ENCODE measurements at places on chromosomes 5 and 9. TPM values are rescaled to one million over a fixed set of nuclear protein-coding genes. Genes with fewer than 3 reads are reported as not detected.

DNA sequence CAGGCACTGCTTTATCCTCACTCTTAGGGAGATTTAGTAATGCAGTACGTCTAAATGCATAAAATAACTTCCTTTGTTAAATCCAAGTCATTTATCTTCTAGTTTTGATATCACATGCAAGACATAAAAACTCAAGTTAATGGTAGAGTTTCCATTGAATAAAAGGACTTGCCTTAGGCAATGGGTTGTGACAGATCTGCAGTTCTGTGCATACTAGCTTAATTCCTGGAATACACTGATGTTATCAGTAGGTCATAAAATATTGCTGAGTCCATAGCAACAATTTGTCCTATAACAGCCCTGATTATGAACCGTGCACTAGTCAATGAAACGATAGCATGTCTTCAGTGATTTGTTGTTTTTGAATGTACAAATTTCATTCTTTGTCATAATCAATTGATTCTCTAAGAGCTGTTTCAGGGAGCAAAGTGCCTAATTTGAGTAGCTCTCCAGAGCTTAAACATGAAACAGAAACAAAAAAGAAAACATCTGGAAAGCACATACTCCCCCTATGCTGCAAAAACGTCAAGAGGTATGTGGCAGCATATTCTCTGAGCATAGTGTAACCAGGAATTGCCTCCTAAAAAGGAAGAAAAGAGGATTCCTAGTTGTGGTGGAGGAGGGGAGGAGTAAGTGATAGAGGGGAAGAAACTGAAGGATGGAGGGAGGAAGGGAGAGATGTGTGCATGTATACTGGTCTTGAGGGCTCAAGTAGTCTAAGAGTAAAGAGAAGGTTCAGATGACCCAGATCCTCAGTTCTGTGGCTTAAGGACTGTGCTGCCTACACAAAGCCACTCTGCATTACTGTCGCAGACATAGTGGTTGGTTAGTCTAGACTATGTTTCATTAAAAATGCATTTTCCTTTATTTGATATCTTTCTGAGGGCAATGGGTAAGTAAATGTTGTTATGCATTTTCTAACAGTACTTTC, 589.2 kb downstream of the PRR16 start:
- no peak overlapping the region for H3K4me3 ChIP-seq
- H3K27me3 ChIP-seq = no peaks in the 10 kb centered on the region
- no peak for DNase-seq
- H3K27ac ChIP-seq = no peak overlapping the region

GRCh38 chr5:157983906-157984551, 125.1 kb upstream of the CLINT1 start:
- DNase-seq = no peak
- no peaks in the 10 kb centered on the region for H3K4me1 ChIP-seq
- H3K4me3 ChIP-seq = no peak overlapping the region
- no peaks in the 10 kb centered on the region for H3K36me3 ChIP-seq
- H3K27me3 ChIP-seq = no peaks in the 10 kb centered on the region

DNA sequence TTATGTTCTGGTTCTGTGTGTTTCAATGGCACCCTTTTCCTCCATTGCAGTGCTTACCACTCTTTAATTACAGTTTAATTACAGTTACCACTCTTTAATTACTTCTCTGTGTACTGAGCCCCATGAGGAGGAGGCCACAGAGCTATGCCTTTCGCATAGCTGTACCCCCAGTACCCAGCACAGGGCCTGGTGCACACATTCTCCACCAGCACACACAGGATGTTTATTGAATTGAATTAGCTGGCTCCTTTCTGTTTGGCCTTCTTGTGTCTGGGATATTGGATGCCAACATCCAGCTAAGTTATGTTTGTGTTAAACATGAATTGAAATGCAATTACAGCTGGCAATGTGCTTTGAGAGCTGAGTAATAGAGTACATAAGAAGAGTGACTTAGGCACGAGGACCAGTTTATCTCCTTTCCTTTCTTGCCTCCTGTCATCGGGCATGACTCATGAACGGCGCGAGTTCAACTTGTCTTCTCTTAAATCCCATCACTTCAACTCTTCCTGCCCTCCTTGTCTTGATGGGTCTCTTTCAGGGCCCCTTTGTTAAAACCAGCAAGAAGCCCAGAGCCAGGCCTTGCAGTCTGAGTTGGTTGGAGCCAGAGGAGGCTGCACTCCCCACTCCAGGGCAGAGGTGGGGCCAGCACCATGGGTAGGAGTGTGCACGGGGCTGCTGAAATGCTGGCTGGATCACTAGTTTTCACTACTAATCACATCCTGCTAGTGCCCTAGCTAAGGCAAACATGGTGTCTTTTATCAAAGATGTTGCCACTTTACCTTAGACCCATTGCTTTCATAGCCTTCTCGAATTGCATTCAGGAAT, 37.4 kb downstream of the MVB12B start:
- H3K4me1 ChIP-seq = no peaks in the 10 kb centered on the region
- no peak overlapping the region for H3K4me3 ChIP-seq
- no peaks in the 10 kb centered on the region for H3K36me3 ChIP-seq
- no peaks in the 10 kb centered on the region for H3K27me3 ChIP-seq
- no peak overlapping the region for H3K27ac ChIP-seq

- H3K27ac ChIP-seq = no peak overlapping the region
- H3K4me3 ChIP-seq = no peak overlapping the region
- H3K27me3 ChIP-seq = no peaks in the 10 kb centered on the region
- DNase-seq = no peak
These were observed 1215.7 kb downstream of the MAT2B start for GRCh38 chr5:164721116-164721515.

DNA sequence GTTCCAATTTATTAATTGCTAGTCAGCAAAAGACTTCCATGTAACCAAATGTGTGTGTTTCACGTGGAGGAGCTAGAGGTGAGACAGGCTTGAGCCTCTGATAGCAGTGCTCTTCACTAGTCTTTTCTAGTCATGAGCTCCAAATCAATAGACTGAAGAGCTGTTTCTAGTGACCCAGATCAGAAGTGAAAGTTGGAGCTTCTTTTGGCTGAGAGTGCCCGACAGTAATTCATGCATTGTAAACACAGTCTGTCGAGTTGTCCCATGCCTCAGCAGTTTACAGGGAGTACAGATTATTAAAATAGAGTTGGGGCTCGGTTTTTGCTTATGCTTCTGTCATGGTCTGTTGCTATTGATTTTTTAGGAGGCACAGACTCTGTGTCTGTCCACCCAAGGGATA, 793.1 kb downstream of the DTWD2 start:
- H3K4me1 ChIP-seq = peaks cover 7% of the 10 kb centered on the region
- no peak for DNase-seq
- no peaks in the 10 kb centered on the region for H3K36me3 ChIP-seq
- no peak overlapping the region for H3K27ac ChIP-seq
- no peak overlapping the region for H3K4me3 ChIP-seq

The EFNA5 gene
- 17.2 TPM for total RNA-seq

GRCh38 chr5:119378075-119378700, 22.4 kb downstream of the TNFAIP8 start:
- H3K4me1 ChIP-seq = peaks cover 7% of the 10 kb centered on the region
- no peak for DNase-seq
- no peaks in the 10 kb centered on the region for H3K27me3 ChIP-seq
- H3K36me3 ChIP-seq = no peaks in the 10 kb centered on the region
- H3K4me3 ChIP-seq = no peak overlapping the region
- H3K27ac ChIP-seq = no peak overlapping the region

DNA sequence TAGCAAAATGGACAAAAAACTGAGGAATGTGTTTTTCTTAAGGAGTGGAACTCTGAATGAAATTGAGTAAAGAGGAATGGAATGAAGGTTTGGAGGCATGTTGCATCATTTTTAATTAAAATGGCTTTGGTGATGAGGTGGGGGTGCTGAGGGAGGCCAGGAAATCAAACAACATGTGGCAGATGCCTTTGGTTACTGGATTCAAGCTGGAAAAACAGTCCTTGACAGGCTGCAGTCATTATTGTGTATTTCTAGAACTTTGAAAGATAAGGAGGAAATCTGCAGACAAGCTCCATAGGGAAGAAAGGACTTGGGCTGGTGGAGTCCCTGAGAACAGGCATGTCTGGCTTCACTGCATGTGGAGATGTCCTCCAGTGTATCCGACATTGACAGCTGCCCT, 203.5 kb upstream of the HAPLN1 start:
- no peak overlapping the region for H3K27ac ChIP-seq
- no peaks in the 10 kb centered on the region for H3K4me1 ChIP-seq
- no peak overlapping the region for H3K4me3 ChIP-seq
- H3K27me3 ChIP-seq = no peaks in the 10 kb centered on the region

GRCh38 chr9:126334721-126335621, 8.3 kb downstream of the MVB12B start:
- H3K27me3 ChIP-seq = no peaks in the 10 kb centered on the region
- peaks cover 12% of the 10 kb centered on the region for H3K4me1 ChIP-seq
- H3K27ac ChIP-seq = no peak overlapping the region
- no peaks in the 10 kb centered on the region for H3K36me3 ChIP-seq
- DNase-seq = no peak

DNA sequence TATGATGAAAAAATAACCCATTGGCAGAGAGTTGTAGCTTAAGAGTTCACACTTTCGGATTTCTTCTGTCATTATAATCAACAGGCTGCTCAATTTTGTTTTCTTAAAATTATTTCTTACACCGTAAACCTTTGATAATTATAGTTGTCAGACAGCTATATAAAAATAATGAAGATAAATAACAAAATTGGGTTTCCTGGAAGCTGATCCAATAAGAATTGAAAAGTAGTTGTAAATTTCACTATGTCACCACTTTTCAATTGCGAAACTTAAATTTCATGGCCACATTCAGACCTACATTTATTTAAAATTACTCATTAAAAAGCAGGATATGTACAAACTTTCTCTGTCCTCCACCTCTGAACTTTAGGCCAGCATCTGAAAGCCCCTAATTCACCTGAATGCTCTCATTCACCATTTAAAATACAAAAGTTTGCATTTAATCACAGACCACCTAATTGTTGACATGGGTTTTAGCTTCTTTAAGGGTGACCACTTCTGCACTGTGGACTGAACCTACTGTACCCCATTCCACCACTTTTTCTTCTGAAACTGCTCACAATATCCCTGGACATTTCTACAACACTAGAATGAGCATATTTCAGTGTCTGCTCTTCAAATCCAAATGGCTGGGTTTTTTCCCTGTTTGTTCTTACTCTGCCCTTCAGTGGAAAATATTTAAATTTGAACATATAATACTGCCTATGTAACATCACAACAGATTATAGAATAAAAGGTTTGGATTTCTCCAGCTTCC, 680 bp downstream of the SELENOP start:
- peaks cover 23% of the 10 kb centered on the region for H3K4me1 ChIP-seq
- peak overlapping the region; percentile 27 for H3K4me3 ChIP-seq
- no peak for DNase-seq
- H3K27ac ChIP-seq = peak overlapping the region; percentile 86
- peaks cover 9% of the 10 kb centered on the region for H3K36me3 ChIP-seq

GRCh38 chr5:81904861-81905260, 67.0 kb upstream of the ATG10 start:
- H3K27me3 ChIP-seq = no peaks in the 10 kb centered on the region
- no peak overlapping the region for H3K27ac ChIP-seq
- no peaks in the 10 kb centered on the region for H3K4me1 ChIP-seq
- no peaks in the 10 kb centered on the region for H3K36me3 ChIP-seq
- no peak overlapping the region for H3K4me3 ChIP-seq
- DNase-seq = no peak

DNA sequence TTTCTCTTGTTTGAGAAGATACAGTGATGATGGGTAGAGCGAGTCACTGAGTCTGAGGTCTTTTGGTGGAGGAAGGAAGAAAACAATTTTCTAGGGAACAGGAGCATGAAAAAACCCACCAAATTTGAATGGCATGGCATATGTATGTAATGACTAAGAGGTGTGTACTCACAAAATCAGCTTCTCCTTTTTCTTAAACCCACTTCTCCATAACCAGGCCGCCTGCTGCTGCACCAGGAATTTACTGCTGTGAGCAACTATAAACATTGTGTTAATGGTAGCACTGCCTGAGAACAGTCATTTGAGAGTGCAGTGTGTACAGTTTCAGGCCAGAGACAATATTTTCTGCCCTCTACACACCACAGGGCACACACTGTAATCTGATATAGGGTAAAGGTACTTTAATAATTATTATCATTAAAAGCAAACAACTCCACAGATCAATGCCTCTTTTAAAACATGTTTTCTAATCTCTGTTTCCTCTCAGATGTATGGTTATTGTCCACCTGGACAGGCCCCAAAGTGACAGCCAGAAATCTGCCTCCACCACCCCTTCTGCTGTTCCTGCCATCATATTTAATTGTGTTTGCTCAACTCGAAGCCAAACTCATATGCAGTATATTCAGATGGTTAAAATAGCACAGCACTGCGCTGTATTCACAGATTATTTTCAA, 241.6 kb downstream of the KIAA0825 start:
- H3K36me3 ChIP-seq = no peaks in the 10 kb centered on the region
- H3K27ac ChIP-seq = no peak overlapping the region

The ANKRD31 gene
- 0.81 TPM for total RNA-seq

- no peak for DNase-seq
- no peaks in the 10 kb centered on the region for H3K27me3 ChIP-seq
- H3K27ac ChIP-seq = no peak overlapping the region
- H3K36me3 ChIP-seq = no peaks in the 10 kb centered on the region
- no peaks in the 10 kb centered on the region for H3K4me1 ChIP-seq
These were observed 26.9 kb downstream of the TICAM2 start for GRCh38 chr5:115575167-115576070.

The OR1J2 gene
- not detected for total RNA-seq

The PPP3R2 gene
- not detected for total RNA-seq

GRCh38 chr5:150254774-150255173, 34.8 kb downstream of the CAMK2A start:
- DNase-seq = no peak
- no peak overlapping the region for H3K27ac ChIP-seq
- no peaks in the 10 kb centered on the region for H3K4me1 ChIP-seq
- H3K27me3 ChIP-seq = no peaks in the 10 kb centered on the region
- H3K4me3 ChIP-seq = no peak overlapping the region

DNA sequence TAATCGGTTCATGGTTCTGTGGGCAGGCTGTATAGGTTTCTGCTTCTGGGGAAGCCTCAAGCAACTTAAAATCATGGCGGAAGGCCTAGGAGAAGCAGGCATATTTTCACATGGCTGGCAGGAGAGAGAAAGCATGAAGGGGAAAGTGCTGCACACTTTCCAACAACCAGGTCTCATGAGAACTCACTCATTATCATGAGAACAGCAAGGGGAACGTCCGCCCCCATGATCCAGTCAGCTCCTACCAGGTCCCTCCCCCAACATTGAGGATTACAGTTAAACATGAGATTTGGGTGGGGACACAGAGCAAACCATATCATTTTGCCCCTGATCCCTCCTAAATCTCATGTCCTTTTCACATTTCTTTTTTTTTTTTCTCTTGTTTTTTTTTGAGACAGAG, 82.1 kb downstream of the EHMT1 start:
- H3K4me3 ChIP-seq = no peak overlapping the region
- H3K27ac ChIP-seq = no peak overlapping the region
- H3K27me3 ChIP-seq = no peaks in the 10 kb centered on the region
- H3K4me1 ChIP-seq = peaks cover 6% of the 10 kb centered on the region
- no peak for DNase-seq

The NR5A1 gene
- total RNA-seq = 0.40 TPM

GRCh38 chr5:91296674-91297143, 86.4 kb downstream of the ARRDC3 start:
- no peaks in the 10 kb centered on the region for H3K27me3 ChIP-seq
- no peaks in the 10 kb centered on the region for H3K36me3 ChIP-seq
- DNase-seq = peak; percentile 97
